CD8-positive, alpha-beta memory T cell (primary cell): ENCODE measurements at places on chromosomes 4 and X. TPM values are rescaled to one million over a fixed set of nuclear protein-coding genes. Genes with fewer than 3 reads are reported as not detected.

DNA sequence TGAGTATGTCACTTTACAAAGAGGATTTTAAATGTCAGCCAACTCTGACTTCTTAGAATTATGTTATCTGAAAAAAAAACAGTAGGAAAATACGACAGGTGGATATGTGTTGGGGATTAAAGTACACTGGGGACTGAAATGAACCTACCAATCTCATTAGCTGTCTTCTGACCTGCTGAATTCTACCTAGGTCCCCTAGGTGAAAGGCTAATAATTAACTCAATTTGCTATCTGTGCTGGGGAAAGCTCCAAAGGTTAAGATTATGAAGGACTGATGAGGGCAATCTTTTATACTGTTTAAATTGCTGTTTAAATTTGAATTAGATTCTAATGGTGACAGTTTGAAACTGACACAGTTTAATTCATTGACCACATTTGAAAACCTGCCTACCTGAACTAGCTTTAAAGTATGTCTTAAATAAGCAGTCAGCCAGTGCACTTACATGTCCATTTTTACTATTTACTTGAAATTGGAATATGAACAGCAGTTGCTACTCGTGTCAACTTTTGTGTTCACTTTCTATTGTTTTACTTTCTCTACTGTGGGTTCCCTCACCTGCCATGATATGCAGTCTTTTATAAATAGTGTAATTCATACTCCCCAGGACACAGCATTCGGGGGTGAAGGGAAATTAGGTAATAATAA is 977.3 kb downstream of the C4orf33 start:
- no peak for DNase-seq

The GK gene
- 24.9 TPM for total RNA-seq

The PTPN13 gene
- 0.07 TPM for total RNA-seq

GRCh38 chrX:115112411-115112810 is 76.8 kb upstream of the RBMXL3 start:
- no peak for DNase-seq

DNA sequence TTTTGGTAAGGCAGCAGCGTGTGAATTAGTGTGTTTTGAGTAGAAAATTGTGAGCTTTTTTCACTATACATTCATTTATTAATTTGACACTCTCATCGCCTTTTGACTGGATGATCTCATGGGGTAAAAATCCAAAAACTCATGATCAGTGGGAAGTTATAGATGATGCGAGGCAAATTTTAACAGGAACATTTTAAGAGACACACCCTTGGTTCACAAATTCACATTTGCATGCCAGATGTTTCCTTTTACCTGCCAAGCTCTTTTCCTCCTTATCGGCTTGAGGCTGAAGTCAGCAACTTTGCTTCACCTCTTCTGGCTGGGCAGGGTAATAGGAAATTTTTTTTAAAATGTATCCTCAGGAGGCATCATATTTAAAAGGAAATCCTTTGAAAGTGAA is 318.0 kb upstream of the HS3ST1 start:
- DNase-seq: no peak

- peak; percentile 88 for DNase-seq
These were observed at the start of gene STX18 for GRCh38 chr4:4541661-4542570. Gene STX18 (minus strand): TSS chr4:4542048. CDS start chr4:4541964, 84 bp downstream.

GRCh38 chrX:53320543-53321229 is 39.3 kb upstream of the IQSEC2 start:
- DNase-seq: no peak

The AIFM1 gene
- total RNA-seq: 57.7 TPM

- no peak for DNase-seq
These were observed 5.7 kb downstream of the CBLL2 start for GRCh38 chrX:22278375-22278774.

The PDE6B gene
- 9.3 TPM for total RNA-seq

DNA sequence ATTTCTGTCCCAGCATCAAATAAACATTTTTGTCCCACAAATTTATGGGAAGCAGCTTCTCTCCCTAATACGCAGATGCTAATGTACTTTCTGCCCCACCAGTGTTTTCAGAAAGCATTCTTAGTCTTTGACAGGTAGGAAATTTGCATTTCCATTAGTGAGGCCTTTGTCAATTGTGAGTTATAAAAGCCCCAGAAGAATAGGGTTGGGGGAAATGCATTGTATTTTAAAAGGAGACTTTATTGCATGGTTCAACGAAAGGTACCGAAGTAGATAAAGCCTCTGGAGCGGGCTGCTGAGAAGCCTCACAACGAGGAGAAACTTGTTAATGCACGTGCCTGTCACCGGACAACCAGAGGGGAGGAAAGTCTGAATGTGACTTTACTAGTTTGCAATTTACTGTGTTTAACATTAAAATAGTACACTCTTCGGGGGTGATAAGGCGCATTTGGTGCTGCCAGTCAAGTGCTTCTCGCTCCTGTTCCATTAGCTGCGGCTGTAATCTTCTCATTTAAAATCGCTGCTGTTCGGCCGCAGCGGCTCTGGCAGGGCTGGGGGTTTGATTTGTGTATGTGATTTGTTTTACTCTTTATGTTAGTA is 63.4 kb downstream of the DCTD start:
- no peak for DNase-seq

GRCh38 chrX:20265726-20266681 is 705 bp downstream of the RPS6KA3 start:
- DNase-seq: peak; percentile 16

The GYG2 gene
- not detected for total RNA-seq

DNA sequence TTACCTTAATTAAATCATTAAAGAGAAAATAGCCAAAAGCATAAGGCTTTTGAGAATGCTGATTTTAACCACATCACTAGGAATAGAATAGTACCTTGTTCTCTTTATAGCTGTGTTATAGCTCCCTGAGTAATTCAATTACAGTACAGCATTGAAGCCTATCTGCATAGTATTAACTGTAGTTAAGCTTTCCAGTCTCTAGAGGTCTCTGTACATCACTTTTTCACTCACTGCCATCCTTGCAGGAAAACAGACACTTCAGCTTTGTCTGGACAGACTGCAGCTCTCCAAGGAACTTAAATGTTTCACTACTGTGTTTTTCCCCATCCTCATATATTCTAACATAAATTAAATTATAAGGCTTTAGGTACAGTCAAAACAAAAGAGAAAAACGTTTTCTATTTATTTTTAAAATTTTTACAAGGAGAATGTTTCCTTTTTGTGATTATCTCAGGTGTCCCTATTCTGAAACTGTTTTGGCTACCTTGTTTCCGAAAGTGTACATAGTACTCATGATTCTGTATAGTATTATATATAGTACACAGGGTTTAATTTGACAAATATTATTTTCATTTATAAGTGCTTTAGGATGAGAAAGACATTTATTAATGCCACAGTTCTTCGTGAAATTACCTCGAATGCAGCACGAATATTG is 407.9 kb downstream of the PCDH18 start:
- DNase-seq: no peak

- no peak for DNase-seq
These were observed 204.7 kb upstream of the CASK start for GRCh38 chrX:42128020-42128419.

DNA sequence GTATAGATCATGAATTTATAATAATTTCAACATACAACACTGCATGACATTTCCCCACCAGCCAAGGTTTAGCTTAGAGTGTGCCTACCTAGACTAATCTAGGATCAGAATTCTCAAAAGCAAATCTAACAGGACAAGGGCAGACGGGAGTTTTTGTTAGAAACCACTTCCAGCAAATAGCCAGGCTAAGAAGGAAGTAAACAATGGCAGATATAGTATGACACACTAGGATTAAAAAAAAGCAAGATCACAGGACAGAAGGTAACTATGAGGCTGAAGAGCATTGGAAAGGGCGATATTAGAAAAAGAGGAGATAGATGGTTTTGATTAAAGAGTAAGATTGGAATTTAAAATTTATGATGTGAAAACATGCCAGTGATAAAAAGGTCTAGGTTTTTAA is 124.8 kb downstream of the LRBA start:
- DNase-seq: no peak

DNA sequence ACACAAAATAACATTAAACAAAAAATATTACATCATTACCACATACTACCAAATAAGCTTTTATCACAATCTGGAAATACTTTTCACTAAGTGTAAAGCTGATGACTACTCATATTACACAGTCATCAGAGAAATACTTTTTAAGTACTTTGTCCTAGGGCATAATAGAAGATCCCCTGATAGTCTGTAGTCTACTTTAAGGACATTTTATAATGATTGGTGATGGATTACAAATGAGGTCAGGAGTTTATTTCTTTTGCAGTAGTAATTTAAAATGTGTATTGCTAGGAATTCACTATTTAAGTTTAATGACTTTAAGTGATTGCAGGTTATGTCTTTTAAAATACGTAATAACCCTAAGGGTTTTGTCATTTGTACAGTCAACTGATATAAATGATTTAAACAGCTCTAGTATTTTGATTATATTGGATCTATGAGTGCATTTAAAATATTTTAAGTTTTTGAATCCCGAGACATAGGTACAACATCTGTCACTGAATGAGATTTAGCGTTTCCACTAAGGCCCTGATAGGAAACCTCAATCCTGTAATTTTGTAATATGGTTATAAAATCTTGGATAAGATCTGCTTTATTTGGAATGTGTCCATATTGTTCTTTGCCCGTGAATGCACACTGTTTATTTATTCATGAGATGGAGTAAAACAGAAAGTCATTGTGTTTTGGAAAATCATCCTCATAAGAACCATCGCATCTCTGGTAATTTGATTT is 189.5 kb downstream of the ARAP2 start:
- DNase-seq: no peak

GRCh38 chr4:186204103-186204559 is 12.8 kb downstream of the CYP4V2 start:
- no peak for DNase-seq

The SRPX2 gene
- not detected for total RNA-seq

DNA sequence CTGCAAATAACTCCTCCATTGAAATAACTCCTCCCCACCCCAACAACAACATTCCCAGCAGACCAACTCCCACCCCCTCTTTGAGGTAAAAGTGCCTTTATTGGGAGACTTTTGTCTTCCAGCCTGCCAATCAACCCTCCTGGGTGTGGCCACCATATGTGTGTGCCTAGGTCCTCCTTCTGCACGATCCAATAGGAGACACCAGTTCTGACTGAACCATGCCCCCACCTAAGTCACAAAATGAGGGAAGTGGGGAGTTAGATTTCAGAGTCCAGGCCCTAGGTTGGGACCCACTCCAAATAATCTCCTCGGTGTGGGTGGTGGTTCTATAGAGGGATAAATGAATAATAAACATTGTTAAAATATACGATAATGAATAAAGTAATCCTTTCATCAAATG is 3.0 kb downstream of the PLP2 start:
- no peak for DNase-seq

The VGLL1 gene
- not detected for total RNA-seq

DNA sequence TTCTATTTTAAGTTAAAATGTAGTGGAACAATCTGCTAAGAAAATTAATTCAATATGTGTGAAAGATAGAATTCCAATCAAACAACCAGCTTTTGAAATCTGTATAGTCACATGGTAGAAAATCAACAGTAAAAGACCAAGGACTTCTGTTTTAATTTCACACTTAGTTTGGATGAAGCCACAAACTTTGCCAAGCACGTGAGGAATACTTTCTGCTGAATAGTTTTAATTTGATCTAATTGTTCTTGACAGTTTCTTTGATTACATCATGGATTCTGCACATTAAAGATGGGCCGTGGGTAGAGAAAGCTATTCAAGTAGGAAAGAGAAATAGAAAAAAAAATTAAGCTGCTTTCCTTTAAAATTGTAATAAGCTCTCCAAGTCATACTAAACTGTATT is 137.9 kb upstream of the FAM241A start:
- no peak for DNase-seq

The BCORL1 gene
- total RNA-seq: 12.1 TPM

DNA sequence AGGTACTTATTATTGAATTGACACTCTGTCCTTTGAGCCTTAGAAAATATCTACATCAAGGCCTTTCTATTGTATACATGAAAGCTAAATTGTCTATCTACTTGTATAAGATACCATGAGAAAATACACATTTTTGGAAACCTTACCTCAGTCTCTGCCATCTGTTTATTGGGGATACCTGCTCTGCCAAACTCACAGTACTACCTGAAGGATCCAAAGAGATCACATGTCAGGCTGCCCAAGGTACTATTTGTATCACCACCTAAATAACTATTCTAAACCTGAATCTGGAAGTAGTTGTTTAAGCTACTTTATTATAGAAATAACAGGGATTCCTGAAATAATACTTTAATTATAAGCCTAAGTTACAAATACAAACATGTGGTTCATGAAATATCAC is 126.2 kb downstream of the PALLD start:
- DNase-seq: no peak

DNA sequence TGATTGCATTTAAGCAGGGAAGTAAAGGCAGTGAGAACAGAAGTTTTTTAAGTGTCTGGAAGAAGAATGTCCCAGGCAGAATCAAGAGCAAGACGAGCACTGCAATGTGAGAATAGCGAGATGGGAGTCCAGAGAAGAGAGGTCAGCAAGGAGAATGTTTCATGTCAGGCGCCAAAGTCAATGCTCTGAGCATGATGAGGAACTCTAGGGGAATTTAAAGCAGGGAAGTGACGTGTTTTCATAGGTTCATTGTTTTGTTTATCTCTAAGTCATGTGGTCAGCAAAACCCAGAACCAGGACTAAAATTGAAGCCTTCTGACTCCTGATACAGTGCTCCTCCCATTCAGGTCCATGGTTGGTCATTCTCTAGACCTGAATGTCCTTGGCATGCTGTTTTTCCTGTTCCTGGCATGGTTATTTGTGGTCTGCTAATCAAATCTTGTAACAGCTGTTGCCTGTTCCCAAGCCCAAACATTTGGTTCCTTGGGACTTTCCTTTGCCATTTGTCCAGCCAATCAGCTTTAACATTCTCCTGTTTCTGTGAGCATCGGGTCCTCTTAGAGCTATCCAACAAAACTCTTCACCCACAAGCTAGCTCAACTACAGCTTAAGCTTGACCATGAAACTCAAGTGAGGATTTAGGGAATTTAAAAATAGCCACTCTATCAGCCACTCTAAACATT is 37.7 kb downstream of the PTCHD1 start:
- no peak for DNase-seq

GRCh38 chrX:107880054-107880610 is 54.5 kb downstream of the MID2 start:
- no peak for DNase-seq

- DNase-seq: no peak
These were observed 132.8 kb upstream of the MAP9 start for GRCh38 chr4:155509555-155509954.

DNA sequence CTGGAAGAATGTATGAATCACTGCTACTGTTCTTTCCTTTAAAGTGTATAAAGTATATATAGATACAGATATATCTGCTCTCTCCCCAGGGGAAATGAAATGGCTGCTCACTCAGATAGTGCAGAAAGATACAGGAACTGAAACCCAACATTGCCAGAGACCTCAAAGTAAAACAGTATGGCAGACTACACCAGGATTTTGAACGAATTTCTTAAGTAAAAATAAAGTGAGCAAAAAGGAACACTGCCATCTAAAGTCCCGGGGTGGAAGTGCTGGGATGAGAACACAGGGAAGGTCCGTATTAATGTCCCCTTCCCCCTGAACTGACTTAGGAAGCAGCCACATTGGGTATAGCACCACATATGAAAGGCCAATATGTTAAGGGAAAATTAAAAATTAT is 93.4 kb downstream of the TMA16 start:
- no peak for DNase-seq

The NKAP gene
- total RNA-seq: 11.7 TPM
